Activated CD4-positive, alpha-beta T cell treated with anti-CD3 and anti-CD28 coated beads, Interleukin-2, Interleukin-6, amounts not matched to agents 100 ng/mL and 50 ng/mL, durations not matched to agents 16 hours and 8 hours (primary cell): ENCODE measurements at places on chromosomes 16 and 17.

DNA sequence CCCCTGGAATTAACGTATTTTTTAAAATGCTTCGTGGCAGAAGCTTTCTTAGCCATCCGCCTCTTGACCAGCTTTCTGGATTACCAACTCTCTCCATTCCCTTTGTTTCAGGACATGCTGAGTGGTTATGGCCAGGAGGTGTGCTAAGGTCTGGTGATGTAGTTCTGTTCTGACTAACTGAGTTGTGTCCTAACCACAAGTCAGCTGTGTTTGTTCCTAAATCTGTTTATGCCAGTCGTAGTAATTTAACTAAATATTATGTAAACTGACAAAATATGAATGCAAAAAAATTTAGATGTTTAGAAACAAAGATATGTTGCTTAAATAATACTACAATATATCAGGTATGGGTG lies 61.6 kb downstream of the MRTFB start:
- DNase-seq = no peak

GRCh38 chr16:54976651-54977200 lies 46.1 kb downstream of the IRX5 start:
- DNase-seq = no peak

DNA sequence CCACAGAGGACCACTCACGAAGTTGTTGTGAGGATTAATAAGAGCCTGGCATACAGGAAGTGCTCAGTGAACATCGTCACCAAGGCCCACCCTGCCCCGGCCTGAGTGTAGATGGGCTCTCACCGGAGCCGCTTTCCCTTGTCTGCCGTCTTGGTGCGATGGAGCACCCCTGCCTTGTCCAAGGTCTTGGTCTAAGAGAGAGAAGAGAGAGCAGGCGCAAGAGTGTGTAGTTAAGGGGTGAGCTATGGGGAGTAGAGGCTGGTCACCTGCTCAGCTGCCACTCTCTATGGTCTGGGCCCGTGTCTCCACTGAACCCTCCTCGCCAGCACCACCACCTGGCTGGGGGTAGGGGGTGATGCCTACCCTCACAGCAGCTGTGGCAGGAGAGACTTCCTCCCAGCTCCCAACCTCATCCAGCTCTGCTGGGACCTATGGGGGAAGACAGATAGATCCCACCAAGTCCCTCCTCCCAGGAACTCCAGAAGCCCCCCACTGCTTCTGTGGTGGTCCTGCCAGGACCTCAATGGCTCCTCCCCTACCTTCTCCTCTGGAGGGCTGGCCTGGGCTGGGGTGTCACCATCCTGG lies 28.7 kb downstream of the ARHGAP27 start:
- DNase-seq = no peak

DNA sequence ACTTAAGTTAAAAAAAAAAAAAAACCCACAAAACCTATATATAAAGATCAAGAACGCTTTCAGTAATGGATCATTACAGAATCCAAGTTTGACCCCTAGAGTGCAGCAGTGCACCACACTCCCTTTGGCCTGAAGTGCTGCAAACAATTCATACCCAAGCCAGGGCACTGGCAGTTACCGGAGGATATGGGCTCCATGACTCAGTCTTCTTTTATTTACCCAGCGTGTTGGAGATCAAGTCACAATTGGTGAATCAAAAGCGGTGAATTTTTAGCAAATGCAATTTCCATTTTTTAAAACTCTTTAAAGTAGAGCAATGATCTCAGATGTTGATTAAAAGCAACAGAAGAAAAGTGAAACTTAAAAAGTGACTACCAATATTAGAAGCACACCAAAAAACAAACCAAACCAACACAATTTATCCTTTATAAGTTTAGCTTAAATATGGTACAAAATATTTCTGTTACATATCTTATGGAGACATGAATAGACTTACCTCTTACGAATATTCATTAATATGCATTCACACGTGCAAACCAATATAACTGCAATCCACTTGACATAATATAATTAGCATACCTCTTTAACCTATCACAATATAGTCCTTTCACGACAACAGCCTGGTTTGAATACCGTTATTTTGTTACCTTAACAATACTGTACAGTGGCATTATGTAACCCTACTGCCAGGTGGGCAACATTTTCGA lies 46.3 kb downstream of the ZNF652 start:
- peak; percentile 86 for DNase-seq

- DNase-seq = no peak
Observed at GRCh38 chr17:79272666-79273219, 198.1 kb downstream of the ENGASE start.

DNA sequence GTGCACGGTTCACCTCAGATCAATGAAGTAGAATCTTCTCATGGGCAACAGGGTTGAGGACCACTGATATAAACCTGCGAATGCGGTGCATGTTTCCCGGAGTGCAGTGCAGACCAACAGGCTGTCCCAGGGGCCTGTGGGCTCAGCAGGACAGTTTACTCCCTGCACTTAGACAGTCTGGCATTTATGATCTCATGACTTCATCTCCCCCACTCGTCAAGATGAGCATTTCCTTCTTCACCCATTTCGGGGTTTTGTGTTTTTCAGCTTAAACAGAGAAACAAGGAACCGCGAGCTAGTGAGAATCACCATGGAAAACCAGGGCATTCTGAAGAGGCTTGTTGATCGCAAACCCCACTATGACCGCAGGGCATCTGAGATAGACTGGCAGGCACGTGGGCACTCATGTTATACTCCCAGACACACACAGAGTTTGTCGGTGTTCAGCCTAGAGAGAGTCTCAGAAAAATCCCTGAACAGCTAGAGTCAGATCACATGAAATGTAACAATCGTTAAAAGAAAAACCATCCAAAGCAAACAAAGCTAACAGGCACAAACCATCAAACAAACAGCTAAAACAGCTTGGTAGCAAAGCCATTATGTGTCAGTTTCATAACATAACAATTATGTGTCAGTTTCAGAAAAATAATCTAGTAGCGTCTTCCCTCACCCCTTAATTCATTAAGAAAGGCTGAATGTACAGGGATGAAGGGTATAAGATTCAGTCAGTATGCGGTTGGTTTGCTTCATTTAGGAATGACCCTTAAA lies 2.9 kb downstream of the CFAP97D1 start:
- DNase-seq = no peak

- DNase-seq = no peak
Observed at GRCh38 chr16:51359141-51359955, 208.3 kb upstream of the SALL1 start.

- DNase-seq = no peak
Observed at GRCh38 chr17:82679586-82680465, 18.7 kb downstream of the RAB40B start.

GRCh38 chr17:81148986-81149533 lies 16.2 kb upstream of the PVALEF start:
- no peak for DNase-seq

GRCh38 chr17:74484066-74484465 lies 17.6 kb downstream of the CD300A start:
- DNase-seq = no peak

GRCh38 chr16:58421529-58421928 lies 29.3 kb downstream of the GINS3 start:
- no peak for DNase-seq

GRCh38 chr16:12417030-12417814 lies 386.5 kb downstream of the CPPED1 start:
- no peak for DNase-seq

- DNase-seq = no peak
Observed at GRCh38 chr17:35740216-35740615, 8.8 kb downstream of the RASL10B start.
